ENCODE measurements at places on chromosomes 16 and 17.

- no peak for DNase-seq
Observed at GRCh38 chr17:36106493-36106835, 2.8 kb downstream of the CCL4 start.

- no peak for DNase-seq
Observed at GRCh38 chr17:81652906-81653771, 3.2 kb downstream of the PDE6G start.

DNA sequence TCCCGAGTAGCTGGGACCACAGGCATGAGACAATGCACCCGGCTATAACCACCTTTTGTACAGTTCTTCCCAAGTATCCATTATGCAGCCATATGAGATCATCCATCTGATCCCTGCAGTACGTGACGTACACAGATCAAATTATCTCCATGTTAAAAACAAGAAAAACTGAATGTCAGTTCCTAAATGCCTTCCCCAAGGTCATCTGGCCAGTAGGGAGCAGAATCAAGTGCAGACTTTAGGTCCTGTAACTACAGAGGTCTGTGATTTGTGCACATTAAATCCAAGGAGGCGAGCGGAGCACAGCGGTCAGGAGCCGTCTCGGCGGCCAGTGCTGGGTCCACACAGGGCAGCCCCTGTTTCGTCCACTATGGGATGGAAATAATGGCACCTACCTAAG is 23.7 kb downstream of the ZCCHC14 start:
- DNase-seq: no peak

DNA sequence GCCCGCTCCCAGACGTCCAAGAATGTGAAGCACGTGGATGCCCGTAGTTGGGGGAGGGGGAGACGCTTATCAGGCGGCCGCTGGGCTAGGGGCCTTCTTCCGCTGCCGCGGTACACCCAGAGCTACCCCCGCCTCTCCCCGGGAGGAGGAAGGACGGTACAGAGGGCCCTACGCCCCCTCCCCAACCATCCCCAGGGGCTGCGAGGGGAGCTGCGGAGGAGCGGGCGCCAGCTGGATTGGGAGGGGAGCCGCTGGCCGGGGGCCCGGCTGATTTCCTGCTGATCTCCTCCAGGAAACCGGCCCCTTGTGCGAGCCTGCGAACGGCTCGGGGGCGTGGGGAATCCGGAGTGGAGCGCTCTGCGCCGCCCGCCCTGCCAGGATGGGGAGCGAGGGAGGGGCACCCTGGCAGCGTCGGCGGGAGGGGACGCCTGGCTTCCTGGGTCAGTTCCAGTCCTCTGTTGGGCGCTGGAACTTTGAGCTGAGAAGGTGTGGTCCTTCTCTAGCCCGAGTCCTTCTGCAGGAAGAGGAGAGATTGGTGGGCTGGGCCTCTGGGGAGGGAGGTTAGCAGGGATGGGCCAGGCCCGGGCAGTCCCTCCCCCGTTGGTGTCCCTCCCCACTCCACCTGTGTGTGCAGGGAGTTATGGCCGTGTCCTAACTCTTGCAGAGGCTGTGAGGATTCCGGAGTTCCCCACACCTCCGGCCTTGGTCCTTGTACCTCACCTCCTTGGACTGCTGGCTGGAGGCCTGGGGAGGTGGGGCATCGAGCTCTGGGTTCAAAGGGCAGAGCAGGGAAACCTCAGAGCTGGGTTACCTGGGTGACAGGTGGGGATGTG is 19.2 kb downstream of the GJD3 start:
- no peak for DNase-seq

GRCh38 chr17:42640121-42640520 is 19.0 kb upstream of the TUBG2 start:
- DNase-seq: no peak

All from Ammon's horn (tissue), 1 donor.